ENCODE measurements at places on chromosomes 11 and 22.

DNA sequence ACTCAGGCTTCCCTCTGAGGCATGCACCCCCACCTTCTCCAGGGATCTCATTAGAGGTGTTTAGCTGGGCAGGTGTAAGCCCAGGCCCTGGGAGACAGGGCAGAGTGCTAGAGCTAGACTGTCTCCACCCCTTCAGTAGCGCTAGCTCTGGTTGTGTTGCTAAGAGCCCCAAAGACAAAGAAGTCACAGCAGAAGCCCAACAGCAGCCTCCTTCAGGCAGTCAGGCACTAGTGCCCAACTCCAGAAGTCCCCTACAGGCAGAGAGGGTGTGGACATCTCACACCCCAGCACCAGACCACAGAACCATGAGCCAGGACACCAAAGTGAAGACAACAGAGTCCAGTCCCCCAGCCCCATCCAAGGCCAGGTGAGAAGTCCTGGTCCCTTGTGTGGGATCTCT, at the start of gene CNGA4:
Gene CNGA4 (plus strand): TSS at position 188 of the 400 bp plus-strand sequence. CDS start 118 bp downstream, at position 306.
- DNase-seq, result no peak

DNA sequence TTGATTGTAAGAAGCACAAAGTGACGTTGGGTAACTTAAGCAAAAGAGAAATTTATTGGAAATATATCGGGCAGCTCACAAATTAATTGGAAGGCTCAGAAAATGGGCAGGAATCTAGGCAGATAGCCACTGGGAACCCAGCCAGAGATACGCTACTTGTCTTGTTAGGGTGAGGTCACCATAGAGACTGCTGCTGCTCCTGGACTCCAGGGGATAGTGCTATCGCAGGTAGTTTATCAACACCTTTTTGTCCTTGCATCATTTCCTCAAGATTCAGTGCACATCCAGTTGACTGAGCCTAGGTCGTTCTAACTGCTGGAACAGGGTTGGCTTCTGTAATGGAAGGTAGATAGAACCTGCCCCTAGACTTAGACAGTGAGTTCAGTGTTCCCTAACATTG, 19.6 kb downstream of the AMOTL1 start:
- no peak for DNase-seq

GRCh38 chr11:128479144-128479543, 108.2 kb downstream of the ETS1 start:
- no peak for DNase-seq

DNA sequence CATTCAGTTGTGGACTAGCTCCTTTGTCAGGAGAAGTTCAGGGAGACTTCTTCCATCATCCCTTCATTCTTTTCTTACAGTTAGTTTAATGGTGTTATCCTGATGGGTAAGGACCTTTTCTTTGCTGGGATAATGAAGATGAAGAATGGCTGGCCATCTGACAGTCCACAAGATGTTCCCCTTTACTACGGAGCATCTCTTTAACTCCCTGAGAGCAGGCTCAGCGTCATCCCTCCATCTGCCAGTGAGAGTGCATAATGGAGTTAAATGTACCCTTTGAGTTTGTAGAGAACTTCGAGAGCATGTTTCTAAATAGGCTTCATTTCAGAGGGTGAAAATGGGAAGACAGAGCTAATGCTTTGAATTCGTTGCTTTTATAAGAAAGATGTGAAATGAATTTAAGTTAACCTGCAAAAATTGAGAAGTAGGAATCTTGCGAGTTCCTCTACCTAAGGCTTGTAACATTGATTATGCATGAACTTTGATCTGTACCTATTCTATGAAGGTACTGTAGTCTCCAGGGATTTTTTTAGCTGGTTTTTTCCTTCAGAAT, 1.7 kb downstream of the EP300 start:
- no peak for DNase-seq

- no peak for DNase-seq
Observed at GRCh38 chr11:128480066-128480465, 107.3 kb downstream of the ETS1 start.

GRCh38 chr22:44599084-44599483, 101.1 kb upstream of the RTL6 start:
- DNase-seq, result no peak

DNA sequence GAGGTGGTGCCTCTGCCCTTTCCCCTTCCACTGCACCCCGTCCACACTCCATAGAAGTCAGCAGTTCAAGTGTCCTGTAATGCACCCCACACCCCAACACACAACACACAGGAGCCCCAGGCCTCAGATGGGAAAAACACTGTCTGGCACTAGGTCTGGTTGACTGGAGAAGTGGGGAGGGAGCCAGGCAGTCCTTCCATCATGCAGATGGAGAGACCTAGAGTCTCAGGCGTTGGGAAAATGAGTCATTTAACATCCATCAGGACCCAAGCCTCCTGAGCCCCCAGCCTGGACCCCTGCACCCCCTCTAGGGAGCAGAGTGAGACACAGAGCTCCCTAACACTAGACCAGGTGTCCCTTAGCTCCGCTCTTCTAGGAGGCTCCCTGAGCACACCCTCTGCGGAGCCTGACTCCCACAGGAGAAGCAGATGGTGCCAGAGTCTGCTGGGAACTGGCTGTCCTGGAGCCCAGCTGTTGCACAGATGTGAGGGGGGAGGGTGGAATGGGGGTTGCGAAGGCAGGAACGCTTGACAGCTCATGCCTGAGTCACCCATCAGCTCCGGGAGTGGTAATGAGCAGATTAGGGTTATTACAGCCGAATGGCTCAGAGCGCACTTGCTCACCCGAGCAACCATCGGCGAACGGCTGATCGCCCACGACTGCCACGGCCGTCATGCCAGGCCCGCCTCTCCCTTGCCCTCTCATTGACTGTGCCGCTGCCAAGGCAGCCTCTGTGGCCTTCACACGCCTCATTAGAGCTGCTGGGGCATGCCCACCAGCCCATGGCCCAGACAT, 22.1 kb upstream of the SYT7 start:
- DNase-seq, result no peak

DNA sequence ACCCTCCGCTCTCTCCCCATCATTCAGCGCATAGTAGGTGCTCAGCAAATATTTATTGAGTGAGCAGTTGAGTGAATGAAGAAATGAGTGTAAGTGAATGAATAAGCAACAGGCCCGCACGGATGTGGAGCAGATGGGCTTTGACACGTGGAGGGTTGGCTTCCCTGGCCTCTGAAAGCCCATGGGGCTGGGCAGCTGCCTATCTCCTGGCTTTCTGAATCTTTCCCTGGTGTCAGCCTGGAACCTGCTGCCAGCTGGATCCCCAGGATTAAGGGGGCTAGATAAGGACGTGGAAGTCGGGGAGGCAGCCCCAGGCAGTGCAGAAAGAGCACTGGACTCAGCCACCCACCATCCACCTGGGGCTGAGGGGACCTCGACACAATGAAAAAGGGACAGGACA, 12.6 kb downstream of the IL2RB start:
- DNase-seq, result no peak

All from activated CD4-positive, CD25-positive, alpha-beta regulatory T cell (primary cell).